GM23248 (cell line): ENCODE measurements at places on chromosomes 2 and 18. TPM values are rescaled to one million over a fixed set of nuclear protein-coding genes. Genes with fewer than 3 reads are reported as not detected.

The TUBA3E gene
- total RNA-seq = not detected in 2 replicates

The CARF gene
- 8.1 and 9.5 TPM in 2 replicates for total RNA-seq

- peak; percentile 83 for DNase-seq
Measured at GRCh38 chr2:44362207-44363015, 664 bp downstream of the CAMKMT start.

The ALPP gene
- not detected in 2 replicates for total RNA-seq

DNA sequence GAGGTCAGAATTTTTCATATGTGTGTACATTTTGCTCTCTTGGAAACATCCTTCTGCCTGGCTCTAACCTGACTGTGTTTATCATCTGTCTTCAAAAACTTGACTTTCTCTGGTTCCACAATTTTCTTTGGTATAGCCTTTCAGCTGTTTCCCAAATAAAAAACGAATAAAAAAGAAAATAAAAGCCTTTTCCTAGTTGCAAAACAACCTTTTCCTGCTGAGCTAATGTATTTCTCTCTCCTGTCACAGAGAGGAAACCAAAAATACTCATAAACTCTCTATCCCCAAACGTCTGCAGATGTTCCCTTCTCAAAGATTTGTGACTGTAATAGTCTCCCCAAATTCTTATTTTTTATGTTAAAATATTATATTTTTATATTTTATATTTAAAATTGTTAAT, 505.3 kb upstream of the SLC39A10 start:
- no peak for DNase-seq

DNA sequence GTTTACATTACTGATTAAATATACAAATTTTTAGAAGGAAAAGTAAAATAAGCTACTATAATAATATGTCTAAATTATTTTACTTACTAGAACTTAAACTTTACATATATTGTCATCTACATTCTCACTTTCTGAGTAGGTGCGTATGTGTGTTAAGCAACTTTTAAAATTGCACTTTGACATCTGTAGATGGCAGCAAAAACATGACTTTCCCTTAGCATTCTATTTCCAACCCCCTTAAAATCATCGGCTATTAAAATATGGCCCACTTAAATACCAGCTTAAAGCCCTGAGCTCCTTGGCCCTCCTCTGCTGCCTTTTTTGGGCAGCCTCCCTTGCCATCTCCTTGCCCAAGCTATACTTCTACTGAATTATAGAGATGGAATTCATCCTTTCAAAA, 78.0 kb downstream of the UPP2 start:
- peak; percentile 49 for DNase-seq

DNA sequence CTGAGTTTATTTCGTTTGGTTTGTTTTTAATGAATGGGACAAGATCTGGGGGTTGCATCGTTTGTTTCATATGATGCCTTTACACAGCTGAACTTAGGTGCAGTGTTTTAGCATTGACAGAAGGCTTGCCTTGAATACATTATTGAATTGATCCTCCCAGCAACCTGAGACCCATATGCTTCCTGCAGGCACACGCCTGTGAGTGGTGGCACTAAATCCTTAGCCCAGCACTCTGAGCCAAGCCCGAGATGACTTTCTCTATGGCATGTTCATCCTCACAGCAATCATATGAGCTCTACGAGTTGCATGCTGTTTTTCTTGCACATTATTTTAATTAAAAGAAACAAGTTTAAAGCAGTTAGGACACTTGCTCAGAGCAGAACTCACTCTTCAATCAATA, 47.8 kb upstream of the AGAP1 start:
- DNase-seq = no peak

The EN1 gene
- 7.0 and 9.1 TPM in 2 replicates for total RNA-seq

DNA sequence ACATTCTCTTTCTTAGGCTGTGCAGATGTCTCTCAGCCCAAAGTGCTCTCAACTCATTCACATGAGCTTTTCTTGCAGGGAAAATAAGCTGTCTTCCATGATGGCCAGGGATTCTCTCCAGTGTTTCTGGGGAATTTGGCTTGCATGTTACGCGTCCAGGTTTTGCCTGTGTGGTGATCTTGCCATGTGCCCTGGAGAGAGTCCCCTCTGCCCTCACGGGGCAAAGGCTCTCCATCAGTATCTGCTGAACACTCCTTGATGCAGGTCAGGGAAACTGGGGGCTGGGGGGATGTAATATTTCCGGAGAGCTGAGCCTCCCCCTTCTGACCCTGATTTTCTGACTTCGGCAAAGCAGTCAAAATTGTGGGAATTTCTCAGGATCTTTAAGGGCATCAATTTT, 87.6 kb downstream of the ACKR3 start:
- DNase-seq = no peak

The PLCL1 gene
- total RNA-seq = 2.3 TPM in 2 replicates

DNA sequence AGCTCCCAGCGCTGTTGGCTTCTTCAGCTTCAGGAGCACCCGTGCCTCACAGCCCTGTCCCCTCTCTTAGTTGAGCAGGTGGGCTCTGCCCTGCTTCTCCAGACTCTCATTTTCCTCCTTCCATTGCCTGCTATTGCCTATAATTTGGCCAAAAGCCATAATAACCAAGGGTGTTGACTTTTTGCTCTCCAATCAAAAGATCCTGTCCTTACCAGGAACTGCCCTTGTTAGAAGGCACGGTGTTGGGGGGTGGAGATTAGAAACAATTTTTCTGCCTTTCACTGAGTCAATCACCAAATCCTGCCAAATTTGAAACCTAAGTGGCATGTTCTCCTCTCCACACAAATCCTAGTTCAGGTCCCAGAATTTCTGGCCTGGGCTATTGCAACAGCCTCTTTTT, 16.7 kb upstream of the PDIA6 start:
- no peak for DNase-seq

- no peak for DNase-seq
Measured at GRCh38 chr2:238521870-238522269, 95.1 kb downstream of the ASB1 start.

GRCh38 chr2:20562540-20563225, 88.2 kb downstream of the HS1BP3 start:
- DNase-seq = no peak

GRCh38 chr18:65365245-65365980, 385.4 kb upstream of the CDH7 start:
- DNase-seq = no peak

DNA sequence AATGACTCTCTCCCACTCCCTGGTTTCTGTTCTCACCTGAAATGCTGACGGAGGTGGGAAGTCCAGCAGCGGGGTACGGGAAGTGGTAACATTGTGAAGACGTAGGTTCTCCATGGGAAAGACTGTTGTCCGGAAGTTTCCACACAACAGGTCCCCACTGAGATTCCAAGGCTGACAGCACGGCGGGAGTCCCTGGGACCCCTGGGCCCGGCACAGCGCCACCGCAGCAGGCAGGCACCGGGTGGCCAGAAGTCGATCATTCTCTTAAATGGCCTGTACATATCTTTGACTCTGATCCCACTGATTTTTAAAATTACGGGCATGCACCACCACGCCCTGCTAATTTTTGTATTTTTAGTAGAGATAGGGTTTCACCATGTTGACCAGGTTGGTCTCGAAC, 201.0 kb upstream of the SALL3 start:
- DNase-seq = no peak

The TOGARAM2 gene
- not detected in 2 replicates for total RNA-seq

GRCh38 chr2:223928113-223929006, 16.8 kb downstream of the WDFY1 start:
- no peak for DNase-seq

DNA sequence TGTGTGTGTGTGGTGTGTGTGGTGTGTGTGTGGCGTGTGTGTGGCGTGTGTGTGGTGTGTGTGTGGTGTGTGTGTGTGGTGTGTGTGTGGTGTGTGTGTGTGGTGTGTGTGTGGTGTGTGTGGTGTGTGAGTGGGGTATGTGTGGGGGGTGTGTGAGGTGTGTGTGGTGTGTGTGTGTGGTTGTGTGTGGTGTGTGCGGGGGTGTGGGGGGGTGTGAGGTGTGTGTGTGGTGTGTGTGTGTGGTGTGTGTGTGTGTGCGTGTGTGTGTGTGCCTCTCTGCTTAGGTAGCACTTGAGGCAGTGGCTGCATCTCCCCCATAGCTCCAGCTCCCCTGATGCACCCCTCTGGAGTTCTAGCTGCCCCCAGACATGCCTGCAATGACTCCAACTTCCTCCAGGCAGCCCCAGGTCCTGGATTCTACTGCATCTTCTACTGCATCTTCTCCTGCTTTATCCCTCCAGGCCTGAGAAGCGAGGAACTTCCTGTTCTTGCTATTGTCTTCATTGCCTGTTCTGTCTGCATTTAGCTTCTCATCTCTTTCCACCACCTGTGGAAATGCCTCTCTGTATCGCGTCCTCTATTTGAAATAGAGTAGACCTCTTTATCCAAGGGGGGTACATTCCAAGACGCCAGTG, 22.2 kb upstream of the MLPH start:
- DNase-seq = peak; percentile 40

GRCh38 chr18:29250843-29251242, 1073.9 kb upstream of the CDH2 start:
- no peak for DNase-seq

GRCh38 chr2:149076863-149077412, 38.4 kb downstream of the LYPD6B start:
- no peak for DNase-seq

- DNase-seq = no peak
Measured at GRCh38 chr2:41832218-41832617, 215.6 kb upstream of the PKDCC start.

The TRMT61B gene
- total RNA-seq = 11.0 and 13.6 TPM in 2 replicates

The PEX13 gene
- 39.1 and 43.6 TPM in 2 replicates for total RNA-seq

The TXNDC2 gene
- not detected in 2 replicates for total RNA-seq

- no peak for DNase-seq
Measured at GRCh38 chr2:97722227-97722626, 8.9 kb downstream of the ZAP70 start.

- no peak for DNase-seq
Measured at GRCh38 chr2:108943751-108944150, 45.3 kb downstream of the EDAR start.
